Sigmoid colon (tissue), 7 donors: ENCODE measurements at places on chromosomes 5 and 9.

- no peak for DNase-seq
Measured at GRCh38 chr5:54347221-54347865, 37.0 kb upstream of the ARL15 start.

DNA sequence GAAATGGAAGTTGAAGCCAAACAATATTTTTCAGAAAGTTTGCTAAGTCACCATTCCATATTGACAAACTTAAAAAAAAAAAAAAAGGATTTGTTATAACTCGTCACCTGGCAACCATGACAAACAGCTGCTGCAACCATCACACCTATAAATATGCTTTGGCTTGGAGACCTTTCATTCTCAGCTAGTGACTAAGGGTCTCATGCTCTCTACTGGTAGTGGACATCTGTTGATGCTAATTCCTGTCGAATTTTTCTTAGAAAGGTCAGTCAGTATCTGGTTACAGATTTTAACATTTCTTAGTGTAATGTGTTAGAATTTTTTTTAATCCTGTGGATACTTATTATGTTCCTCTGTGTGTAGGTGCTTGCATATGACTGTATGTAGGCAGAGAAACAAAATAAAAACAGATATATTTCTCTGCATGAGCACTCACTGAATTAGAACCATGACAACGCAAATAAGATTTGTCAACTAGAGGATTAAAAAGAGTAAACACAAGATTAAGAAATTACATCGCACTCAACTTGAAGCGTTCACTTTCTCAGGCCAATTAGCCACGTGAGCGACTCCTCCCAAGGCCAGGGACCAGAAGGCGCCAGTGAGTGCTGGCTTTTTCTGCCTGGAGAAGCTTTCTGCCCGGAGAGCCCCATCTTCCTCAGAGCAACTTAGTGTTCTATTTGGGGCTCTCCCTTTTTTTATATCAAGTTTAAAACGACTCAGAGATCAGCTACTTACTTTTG is 27.0 kb upstream of the ZNF622 start:
- no peak for DNase-seq

DNA sequence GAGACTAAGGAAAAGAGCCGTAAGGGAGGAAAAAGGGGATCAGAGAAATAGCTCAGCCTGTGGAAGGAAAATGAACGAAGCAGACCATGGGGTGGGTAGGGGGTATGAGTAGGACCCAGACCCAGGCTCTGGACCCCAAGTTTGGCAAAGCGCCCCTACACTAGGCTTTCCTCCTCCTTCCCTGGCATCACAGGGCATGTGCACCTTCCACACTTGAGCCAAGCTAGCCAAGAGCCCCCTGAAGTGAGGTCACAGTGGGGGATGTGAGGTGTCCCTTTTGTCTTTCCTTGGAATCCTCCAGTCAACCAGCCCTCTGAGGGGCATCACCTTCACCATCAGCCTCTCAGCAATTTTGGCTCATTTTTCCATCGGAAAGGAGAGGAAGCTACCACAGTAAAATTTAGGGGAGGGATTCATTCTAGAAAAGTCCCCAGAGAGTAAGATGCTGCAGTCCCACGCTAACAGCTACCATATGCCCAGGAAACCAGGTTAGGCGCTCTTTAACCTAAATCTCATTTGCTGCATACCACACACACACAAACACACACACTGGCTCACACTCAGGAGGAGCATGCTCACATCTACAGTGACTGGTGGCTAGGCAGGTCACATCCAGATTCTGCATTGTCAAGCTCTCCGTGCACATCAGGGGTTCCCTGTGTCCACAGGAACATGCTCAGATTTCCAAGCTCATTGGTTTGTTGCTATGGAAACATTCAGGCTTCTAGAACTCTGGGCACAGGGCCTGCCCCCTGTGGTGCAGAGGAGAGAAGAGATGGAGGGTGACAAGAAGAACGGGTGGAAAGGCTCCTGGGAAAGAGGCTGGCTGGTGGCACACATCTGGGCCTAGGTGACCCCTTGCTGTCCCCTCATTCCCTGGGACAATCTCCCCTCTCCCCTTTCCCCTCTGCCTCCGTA is 9.9 kb downstream of the REEP2 start:
- DNase-seq = no peak

- DNase-seq = no peak
Measured at GRCh38 chr5:24585751-24586150, 59.0 kb downstream of the CDH10 start.

GRCh38 chr5:129405222-129405621 is 54.9 kb upstream of the ADAMTS19 start:
- DNase-seq = no peak

DNA sequence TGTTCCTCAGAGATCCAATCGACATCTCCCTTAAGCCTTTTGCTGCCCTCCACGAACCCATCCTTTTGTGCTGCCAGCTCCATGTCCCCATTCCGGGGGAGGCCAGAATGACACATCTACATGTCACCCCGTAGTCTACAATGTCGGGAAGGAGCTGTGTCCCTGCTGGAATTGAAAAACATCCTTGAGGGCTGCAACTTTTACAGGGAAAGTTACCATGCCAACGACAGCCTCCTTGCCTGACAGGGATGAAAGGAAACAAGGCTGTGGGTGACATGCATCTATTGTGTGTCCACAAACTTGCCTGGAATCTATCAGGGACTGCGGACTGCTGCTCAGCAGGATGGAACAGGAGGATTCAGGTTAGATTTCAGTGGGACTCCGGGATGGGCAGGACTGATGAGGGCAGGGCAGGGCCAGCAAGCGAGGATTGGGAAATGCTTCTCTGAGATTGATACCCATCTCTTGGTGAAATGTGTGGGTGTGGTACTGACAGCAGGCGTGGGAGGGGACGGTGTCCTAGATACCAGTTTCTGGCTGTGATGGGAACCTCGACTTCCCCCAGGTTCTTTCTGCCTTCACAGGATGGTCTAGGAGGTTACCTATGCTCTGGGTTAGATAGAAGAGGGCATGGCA is 25.5 kb downstream of the EGR1 start:
- DNase-seq = no peak

- DNase-seq = no peak
Measured at GRCh38 chr9:123868002-123868401, 61.9 kb downstream of the DENND1A start.
